ENCODE measurements at places on chromosomes 13 and 19.

GRCh38 chr19:34171877-34172660 is at the start of gene LSM14A:
Gene LSM14A (plus strand): TSS chr19:34172504. CDS start chr19:34172643, 139 bp downstream.
- peak; percentile 74 for ATAC-seq

GRCh38 chr13:73622381-73622780 is 511.8 kb downstream of the KLF12 start:
- ATAC-seq: no peak

- no peak for ATAC-seq
Measured at GRCh38 chr19:46533078-46533620, 37.5 kb upstream of the PNMA8B start.

GRCh38 chr13:75770592-75771011 is 134.5 kb downstream of the LMO7 start:
- no peak for ATAC-seq

DNA sequence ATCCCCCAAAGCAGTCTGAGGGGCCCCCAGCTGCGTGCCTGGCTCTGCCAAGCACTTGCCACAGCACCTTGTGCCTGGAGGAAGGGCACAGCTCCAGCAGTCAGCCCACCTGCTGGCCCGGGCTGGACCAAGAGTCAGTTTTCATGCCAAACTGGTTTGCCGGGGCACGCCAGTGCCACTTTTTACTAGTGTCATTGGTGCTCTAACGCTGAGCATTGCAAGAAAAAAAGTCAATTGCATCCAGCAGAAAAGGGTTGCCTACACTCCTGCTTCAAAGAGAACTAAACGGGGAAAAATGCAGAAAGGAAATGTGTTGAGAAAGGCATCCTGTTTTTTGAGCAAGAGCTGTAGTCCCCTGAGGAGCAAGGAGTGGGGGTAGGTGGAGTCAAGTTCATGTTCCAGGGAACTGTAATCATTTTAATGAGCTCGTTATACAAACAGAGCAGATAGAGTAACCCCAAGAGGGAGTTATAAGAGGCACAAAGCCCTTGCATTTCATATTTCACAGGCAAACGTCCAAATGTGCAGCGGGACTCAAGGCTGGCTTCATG is 68.4 kb downstream of the F2RL3 start:
- ATAC-seq: no peak

DNA sequence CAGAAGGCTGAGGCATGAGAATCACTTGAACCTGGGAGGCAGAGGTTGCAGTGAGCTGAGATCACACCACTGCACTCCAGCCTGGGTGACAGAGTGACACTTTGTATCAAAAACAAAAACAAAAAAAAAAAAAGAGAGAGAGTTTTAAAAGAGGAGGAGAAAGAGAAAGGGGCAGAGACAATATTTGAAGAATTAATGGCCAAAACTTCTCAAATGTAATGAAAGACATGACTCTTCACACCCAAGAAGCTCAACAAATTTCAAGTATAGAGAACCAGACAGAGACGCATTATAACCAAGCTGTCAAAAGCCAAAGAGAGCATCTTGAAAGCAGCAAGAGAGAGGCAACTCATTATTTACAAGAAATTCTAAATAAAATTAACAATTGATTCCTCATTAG is 36.9 kb upstream of the USP12 start:
- ATAC-seq: no peak

DNA sequence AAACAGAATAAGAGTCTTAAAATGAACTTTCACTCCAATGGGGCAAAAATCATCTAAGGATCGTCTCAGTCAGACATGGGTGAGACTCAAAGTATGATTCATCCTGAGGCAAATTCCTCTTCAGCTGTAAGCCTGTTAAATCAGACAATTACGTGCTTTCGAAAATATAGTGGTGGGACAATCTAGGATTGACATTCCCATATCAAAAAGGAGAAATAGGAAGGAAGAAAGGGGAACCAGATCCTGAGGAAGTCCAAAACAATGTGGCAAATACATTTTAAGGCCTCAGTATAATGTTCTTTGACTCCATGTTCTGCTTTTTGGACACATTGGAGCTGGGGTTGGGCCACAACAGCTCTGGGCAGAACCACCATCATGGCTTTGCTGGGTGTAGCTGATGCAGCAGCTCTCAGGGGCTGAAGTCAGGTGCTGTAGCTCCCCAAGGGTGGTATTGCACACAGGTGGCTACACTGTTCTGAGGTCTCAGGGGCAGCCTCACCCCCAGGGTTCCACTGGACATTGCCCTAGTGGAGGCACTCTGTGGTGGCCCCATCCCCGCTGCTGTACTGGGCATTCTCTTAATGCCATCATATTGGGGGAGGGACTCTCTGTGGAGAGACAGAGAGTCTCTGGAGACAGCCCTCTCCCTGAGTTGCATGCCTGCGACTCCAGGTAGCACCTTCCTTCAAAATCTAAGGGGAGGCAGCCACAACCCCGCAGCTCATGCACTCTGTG is 5.7 kb upstream of the FPR3 start:
- no peak for ATAC-seq

- no peak for ATAC-seq
Measured at GRCh38 chr13:98014766-98015165, 61.3 kb downstream of the IPO5 start.

- no peak for ATAC-seq
Measured at GRCh38 chr13:50766013-50766412, 77.5 kb downstream of the DLEU7 start.

GRCh38 chr19:5558101-5558621 is 9.6 kb downstream of the TINCR start:
- no peak for ATAC-seq

DNA sequence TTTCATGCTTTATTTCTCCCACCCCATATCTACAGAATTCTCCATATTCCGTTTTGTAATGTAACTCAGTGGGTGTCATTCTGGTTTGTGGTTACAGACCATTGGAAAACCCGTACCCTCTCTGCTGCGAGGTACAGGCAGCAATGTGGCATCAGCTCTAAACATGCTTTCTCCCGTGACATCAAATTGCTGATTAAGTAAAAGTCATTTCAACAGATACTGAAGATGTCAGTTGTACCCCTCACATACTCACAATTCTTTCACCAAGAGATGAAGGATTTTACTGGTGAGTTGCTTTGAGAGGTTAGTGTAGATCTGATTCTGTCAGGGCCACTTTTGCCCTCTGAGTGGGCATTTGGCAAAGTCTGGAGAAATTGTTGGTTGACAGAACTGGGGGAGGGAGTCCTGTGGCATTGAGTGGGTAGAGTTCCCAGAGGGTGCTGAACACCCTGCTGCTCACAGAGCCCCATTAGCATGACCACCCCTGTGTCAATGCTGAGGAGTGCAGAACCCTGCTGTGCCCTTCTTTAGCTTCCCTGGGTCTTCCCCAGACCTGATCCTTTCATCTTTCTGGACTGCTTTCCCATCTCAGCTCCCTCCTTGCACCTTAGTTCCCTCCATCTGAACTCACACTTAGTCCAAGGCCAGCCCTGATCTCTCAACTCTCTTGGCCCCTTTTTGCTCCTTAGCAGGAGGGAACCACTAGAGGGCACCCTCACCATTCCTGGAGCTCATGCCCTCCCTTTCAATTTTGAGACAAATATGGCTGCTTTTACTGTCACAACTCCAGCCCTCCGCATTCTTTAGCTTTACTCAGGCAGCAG is 39.9 kb upstream of the CEACAM8 start:
- peak; percentile 53 for ATAC-seq

DNA sequence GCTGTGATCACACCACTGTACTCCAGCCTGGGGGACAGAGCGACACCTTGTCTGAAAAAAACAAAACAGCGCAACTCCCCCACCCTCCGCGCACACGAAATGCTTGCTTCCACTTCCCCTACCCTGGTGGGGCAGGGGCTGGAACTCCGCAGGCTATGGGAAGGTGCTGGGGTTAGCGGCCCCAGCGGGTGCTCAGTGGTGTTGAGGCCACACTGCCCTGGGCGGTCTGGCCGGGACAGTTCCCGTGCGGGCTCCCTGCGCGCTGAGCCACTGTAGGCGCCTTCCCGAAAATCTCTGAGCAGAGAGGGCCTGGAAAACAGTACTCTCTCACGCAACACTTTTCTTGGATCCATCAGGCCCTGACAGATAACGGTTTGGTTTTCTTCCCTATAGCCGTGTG is 1.1 kb upstream of the WTIP start:
- no peak for ATAC-seq

DNA sequence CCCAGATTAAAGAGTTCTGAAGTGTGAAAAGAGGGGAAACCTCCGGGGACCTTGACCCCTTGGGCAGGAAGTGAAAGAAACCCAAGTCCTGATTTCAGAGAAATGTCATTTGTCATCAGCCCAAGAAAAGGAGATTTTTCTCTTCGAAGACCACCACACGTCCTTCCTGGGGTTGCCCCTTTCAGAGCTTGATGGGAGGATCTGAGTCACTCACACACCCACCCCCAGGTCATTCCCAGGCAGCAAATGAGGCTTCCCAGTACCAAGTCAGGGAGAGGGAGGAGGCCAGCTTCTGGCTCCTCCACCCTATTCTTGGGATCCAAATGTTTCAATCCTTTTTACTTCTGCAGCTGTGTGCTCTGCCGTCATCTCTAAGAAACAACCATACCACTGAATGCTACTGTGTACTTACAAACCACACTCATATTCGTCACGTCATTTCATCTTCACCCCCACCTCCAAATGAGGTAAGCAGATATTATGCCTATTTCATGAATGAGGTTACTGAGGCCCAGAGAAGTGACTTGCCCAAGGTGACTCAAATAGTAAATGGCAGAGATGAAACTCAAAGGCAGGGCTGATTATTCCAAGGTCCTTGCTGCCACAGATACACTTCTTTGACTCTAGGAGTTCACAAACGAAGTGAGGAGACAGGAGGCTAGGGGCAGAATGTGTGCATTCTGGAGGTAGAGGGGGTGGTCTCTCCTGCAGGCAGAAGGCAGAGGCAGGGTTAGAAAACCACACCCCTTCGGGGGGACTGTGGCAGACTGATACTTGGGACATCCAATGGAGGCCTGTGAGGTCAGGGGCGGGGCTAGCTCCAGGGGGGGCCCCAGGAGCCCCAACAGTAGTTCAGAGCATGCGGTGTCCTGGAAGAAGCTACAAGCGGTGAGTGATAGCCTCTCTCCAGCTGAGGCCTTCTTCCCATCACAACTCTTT is 5.0 kb upstream of the KMT2B start:
- peak; percentile 34 for ATAC-seq

GRCh38 chr13:28527629-28528028 is 32.7 kb upstream of the FLT1 start:
- no peak for ATAC-seq

DNA sequence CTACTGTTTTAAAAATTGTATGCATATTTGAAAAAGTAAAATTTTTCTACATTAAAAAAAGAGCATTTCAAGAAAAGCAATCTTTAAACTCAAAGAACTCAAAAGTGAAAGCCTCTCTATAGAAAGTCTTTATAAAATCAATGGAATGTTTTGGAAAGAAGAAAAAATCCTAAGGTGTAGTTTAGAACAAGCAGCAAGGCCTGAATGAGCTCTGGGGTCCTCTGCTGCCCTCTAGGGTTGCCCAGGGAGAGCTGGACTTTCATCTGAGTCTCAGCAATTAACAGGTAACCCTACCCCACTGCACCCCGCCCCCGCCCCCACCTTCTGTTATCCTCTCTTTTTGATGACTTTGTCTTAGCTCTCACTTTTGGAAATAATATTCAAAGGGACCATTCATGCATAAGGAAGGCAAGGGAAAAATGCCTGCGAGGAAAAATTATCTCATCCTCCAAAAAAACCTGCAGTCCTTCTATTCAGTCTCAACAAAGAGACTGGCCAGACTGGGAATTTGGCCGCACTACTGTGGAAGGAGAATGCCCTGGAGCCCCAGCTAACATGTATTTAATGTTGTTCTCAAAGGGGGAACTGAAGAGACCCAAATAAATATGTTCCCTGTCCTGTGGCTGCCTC is 24.1 kb downstream of the SLC25A30 start:
- no peak for ATAC-seq

DNA sequence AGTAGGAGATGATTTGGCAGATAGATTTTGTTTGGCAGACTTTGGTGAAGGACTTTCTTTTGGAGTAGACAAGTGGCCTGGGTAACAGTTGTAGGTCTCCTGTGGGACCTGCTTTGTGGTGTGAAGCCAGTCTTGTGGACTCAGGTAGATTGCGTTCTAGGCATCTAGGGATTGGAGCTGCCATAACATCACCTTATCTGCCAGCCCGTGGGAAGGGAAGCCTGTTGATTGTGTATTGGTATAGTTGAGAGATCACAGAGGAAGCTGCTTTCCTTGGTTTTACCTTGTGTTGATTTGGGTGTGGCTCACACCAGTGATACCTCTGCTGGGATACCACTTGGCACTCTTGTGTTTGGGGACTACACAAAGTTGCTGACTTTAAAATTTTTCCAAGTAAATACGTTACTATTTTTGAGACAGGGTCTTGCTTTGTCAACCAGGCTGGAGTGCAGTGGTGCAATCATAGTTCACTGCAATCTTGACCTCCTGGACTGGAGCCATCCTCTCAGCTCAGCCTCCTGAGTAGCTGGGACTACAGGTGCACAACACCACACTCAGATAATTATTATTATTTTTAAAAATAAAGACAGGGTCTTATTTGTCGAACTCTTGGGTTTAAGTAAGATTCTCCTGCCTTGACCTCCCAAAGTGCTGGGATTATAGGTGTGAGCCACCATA is 7.8 kb downstream of the HNRNPM start:
- ATAC-seq: no peak

DNA sequence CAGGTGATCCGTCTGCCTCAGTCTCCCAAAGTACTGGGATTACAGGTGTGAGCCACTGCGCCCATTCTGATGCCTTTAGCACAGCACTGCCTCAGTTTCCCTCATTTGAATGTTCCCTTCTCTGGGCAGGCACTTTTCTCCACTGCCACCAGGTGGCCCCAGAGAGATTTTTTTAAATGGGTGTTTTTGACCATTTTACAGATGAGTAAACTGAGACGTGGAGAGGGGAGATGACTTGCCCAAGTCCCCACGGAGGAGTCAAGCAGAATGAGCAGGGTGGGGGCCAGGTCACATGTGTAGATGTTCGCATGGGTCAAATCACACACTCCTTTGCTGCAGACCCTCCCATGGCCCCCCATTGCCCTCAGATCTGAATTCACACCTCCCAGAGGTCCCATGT is 3.2 kb upstream of the PDE4C start:
- ATAC-seq: no peak

DNA sequence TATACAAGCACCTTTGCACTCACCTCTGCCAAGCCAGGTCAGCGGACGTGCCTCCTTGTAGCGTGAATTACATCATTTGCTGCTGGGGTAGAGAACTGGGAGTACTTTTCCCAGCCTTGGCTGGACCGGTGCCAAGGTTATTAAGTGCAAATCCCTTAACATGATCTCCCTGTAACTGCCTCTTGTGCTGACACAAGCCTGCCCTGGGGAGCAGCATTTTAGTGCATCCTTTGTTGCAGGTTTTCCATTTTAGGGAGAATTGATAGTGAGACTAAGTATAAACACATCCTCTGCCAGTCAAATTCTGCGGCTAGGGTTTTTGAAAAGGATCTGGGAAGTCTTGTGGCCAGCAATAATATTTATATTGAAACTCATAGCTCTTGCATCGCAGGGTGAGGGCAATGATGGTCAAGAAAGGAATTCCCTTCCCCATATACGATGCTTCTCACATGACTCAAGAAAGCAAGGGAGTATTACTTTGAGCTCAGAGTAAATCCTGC is 32.7 kb upstream of the DCLK1 start:
- no peak for ATAC-seq

DNA sequence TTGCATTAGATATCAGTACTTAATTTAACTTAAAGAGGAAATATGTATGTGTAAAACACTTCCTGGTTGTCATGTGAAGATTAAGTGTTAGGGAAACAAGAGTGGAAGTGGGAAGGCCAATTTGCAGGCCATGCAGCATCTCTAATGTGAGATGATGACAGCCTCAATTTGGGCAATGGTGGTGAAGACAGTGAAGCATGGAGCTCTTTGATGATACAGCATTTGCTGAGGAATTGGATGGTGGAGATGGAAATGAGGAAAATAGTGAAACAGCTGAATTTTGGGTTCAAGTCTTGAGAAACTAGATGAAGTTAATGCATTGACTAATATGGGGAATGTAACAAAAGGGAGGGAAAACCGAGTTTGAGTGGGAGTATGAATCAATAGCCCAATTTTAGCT is 231.7 kb upstream of the MIR17HG start:
- no peak for ATAC-seq
